ENCODE measurements at places on chromosomes 12 and 14. TPM values are rescaled to one million over a fixed set of nuclear protein-coding genes. Genes with fewer than 3 reads are reported as not detected.

Gene LGR5
- total RNA-seq: 19.3 TPM

Gene P2RX2
- 4.1 TPM for total RNA-seq

Gene DEPDC4
- total RNA-seq: not detected

Gene SYT1
- total RNA-seq: 2.0 TPM

Gene RIPK3
- 45.2 TPM for total RNA-seq

Gene HECTD1
- 191 TPM for total RNA-seq

Gene AMN
- 89.1 TPM for total RNA-seq

Gene C12orf56
- total RNA-seq: not detected

Gene GDF3
- total RNA-seq: not detected

Gene NDUFB1
- 205 TPM for total RNA-seq

Gene BEGAIN
- not detected for total RNA-seq

GRCh38 chr14:65237941-65238340 is 135.6 kb upstream of the MAX start:
- H3K4me3 ChIP-seq: no peak overlapping the region
- no peaks in the 10 kb centered on the region for H3K27me3 ChIP-seq
- DNase-seq: no peak
- H3K36me3 ChIP-seq: no peaks in the 10 kb centered on the region
- H3K4me1 ChIP-seq: no peaks in the 10 kb centered on the region

DNA sequence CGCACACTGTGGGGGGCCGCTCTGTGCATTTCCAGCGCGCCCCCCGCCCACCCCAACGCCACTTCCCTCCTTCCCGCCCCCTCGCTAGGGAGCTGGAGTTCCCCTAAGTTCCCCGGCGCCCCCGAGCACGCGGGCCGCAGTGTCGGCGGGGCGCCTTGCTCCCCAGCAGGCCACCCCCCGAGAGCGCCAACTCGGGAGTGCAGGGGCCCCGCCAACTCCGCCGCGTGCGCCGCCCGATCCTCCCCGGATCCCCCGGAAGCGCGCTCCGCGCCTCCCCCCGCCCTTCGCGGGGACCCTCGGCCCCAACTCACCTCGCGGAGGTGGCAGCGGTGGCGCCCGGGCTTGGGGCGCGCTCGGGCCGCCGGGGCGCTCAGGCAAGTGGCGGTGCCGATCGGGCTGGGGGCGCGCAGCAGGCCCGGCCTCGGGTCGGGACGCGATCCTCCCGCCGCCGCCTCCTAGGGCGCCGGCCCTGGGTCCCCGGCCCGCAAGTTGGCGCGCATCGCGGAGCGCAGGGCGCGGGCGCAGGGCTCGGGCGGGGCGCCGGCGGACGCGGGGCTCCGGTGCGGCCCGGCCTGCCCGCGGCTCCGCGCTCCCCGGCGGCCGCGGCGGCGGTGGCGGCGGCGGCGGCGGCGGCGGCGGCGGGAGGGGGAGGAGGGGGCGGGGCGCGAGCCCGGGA is at the start of gene NCOR2:
NCOR2 (minus strand) TSS at position 616 of the 676 bp plus-strand sequence. CDS start 72,361 bp downstream, outside the sequence.
- DNase-seq: no peak
- no peaks in the 10 kb centered on the region for H3K36me3 ChIP-seq
- H3K27me3 ChIP-seq: no peaks in the 10 kb centered on the region
- peak within 1 kb of the TSS; percentile 91 for H3K4me3 ChIP-seq

DNA sequence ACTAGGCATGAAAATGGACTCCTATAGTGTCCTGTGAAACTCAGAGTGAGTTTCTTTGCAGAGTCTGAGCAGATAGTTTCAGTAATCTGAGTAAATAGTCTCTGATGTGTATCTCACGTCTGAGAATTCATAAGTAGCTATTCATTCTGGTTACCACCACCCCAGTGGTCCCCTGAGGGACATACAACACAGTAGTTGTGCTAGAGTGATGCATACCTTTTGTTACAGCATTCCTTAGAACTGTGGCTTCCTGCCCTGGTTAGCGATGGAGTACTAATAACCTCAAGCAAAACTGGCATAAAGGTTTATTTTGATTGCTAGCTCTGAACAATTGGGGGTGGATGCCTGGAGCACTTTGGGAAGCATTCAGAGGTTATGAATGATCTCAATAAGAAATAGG is 114.7 kb downstream of the DAAM1 start:
- no peaks in the 10 kb centered on the region for H3K27me3 ChIP-seq
- H3K4me3 ChIP-seq: no peak overlapping the region
- H3K36me3 ChIP-seq: no peaks in the 10 kb centered on the region
- no peak overlapping the region for H3K27ac ChIP-seq
- DNase-seq: no peak
- H3K4me1 ChIP-seq: peaks cover 10% of the 10 kb centered on the region

DNA sequence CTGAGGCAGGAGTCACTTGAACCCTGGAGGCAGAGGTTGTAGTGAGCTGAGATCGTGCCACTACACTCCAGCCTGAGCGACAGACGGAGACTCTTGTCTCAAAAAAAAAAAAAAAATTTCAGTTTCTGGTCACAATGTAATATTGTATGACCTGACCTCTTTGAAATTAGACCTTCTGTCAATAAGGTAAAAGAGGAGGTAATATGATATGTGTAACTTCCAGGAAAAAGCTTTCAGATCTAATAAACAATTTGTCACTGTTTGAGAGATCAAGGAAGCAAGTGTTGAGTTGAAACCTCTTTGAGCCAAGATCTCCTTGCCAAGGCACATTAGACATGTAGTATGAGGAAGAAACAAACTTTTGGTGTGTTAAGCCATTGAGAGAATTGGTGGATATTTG is 101.7 kb upstream of the ATF7IP start:
- H3K27me3 ChIP-seq: no peaks in the 10 kb centered on the region
- H3K4me1 ChIP-seq: no peaks in the 10 kb centered on the region
- H3K36me3 ChIP-seq: no peaks in the 10 kb centered on the region

DNA sequence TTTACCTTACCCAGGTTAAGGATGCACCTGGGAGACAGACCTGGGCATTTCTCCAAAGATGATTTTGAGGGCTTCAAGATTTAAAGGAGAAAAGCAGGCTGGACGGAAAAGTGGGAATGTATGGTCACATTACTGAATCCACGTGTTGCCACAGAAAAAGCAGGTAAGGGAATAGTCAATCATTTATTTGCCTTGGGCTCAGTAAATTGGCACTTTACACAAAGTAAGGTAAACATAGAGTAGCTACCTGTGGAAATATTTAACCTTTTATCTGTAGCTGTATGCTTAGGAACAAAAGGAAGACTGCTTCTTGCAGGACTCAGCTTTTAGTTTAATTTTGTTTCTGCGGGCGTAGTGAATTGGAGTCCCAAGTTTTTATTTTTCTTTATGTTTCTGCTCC is 153.3 kb downstream of the SLCO1B3 start:
- H3K27me3 ChIP-seq: no peaks in the 10 kb centered on the region
- no peak overlapping the region for H3K27ac ChIP-seq
- no peaks in the 10 kb centered on the region for H3K4me1 ChIP-seq
- H3K4me3 ChIP-seq: no peak overlapping the region
- DNase-seq: no peak

GRCh38 chr14:92675421-92675820 is 73.0 kb downstream of the LGMN start:
- peaks cover 13% of the 10 kb centered on the region for H3K4me1 ChIP-seq
- no peaks in the 10 kb centered on the region for H3K36me3 ChIP-seq
- no peak overlapping the region for H3K4me3 ChIP-seq

GRCh38 chr14:78790271-78790670 is 620.1 kb downstream of the NRXN3 start:
- no peaks in the 10 kb centered on the region for H3K4me1 ChIP-seq
- no peak overlapping the region for H3K27ac ChIP-seq
- no peak for DNase-seq
- H3K4me3 ChIP-seq: no peak overlapping the region
- no peaks in the 10 kb centered on the region for H3K27me3 ChIP-seq
- H3K36me3 ChIP-seq: no peaks in the 10 kb centered on the region

- H3K36me3 ChIP-seq: no peaks in the 10 kb centered on the region
- H3K4me3 ChIP-seq: no peak overlapping the region
- H3K4me1 ChIP-seq: no peaks in the 10 kb centered on the region
- no peaks in the 10 kb centered on the region for H3K27me3 ChIP-seq
Observed at GRCh38 chr14:91899213-91899612, 31.9 kb upstream of the TC2N start.

DNA sequence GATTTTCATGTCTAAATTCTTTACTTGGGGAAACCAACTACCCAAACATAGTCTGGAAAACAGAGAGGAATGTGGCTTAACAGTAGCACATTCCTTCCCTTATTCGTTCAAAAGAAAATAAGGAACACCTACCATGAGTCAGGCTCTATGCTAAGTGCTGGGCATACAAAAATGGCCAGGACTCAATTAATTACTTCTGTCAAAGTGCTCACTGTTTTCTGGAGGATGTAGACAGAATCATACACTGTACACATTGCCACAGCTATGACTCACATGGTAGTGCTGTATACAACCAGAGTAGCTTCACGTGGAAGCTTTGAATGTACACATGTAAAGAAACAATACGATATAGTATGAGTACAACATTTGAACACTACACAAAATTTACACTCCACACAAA is 50.1 kb downstream of the SLC25A21 start:
- no peaks in the 10 kb centered on the region for H3K27me3 ChIP-seq
- no peaks in the 10 kb centered on the region for H3K36me3 ChIP-seq
- H3K4me1 ChIP-seq: no peaks in the 10 kb centered on the region
- H3K27ac ChIP-seq: no peak overlapping the region
- H3K4me3 ChIP-seq: no peak overlapping the region
- DNase-seq: no peak

- H3K27me3 ChIP-seq: no peaks in the 10 kb centered on the region
- no peaks in the 10 kb centered on the region for H3K4me1 ChIP-seq
- H3K4me3 ChIP-seq: no peak overlapping the region
Observed at GRCh38 chr12:40831916-40832315, 139.7 kb downstream of the CNTN1 start.

DNA sequence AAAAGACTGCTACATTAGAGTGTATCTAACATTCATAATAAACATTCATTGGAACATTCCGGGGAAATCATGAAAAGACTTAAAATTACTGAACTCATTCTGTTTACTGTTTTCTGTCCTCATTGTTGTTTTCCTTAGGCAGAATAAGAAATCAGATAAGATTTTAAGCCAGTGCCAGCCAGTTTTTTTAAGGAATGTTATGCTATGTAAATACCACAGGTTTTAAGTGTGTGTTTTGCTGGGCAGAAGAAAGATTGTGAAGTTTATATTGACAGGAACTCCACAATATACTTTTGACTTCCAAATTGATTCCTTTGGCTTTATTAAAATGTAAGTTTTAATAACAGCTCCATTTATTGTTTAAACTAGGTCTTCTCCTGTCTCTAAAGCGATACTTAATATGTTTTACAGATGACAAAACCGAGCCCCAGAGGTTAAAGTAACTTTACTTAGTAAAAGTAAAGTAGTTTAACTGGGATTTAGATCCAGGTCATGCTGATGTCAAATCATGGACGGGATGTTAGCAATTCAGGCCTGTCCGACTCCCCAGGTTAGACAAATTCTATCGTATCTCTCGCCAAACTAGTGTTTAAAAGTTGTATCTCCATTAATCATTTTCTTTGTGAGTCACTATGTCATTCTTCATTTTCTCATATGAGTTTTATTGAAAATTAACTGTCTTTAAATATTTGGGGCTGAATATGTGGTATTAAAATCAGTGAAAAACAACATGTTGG is 1.7 kb downstream of the LARP4 start:
- no peaks in the 10 kb centered on the region for H3K27me3 ChIP-seq
- DNase-seq: no peak
- H3K36me3 ChIP-seq: no peaks in the 10 kb centered on the region

DNA sequence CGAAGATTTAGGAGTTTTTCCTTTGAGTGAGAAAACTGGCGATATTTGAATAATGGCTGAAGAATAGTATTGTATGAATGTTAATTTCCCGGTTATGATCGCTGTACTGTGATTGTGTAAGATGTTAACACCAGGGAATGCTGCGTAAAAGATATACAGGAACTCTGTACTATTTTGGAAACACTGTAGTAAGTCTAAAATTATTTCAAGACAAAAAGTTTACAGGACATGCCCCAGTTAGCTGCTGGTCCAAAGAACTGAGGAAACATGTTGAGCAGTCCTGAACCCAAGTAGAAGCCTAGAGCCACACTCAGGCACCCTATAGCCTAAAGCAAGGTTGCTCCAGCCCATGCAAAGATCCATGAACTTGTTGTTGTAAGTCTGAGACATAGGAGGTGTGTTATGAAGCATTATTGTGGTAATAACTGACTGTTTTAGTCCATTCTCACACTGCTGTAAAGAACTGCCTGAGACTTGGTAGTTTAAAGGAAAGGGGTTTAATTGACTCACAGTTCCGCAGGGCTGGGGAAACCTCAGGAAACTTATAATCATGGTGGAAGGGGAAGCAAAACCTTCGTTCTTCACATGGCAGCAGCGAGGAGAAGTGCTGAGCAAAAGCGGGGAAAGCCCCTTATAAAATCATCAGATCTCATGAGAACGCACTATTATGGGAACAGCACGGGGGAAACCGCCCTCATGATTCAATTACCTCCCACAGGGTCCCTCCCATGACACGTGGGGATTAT is 99.8 kb upstream of the RESF1 start:
- no peaks in the 10 kb centered on the region for H3K36me3 ChIP-seq
- no peak overlapping the region for H3K4me3 ChIP-seq
- H3K27ac ChIP-seq: peak overlapping the region; percentile 3
- no peaks in the 10 kb centered on the region for H3K4me1 ChIP-seq
- H3K27me3 ChIP-seq: no peaks in the 10 kb centered on the region

DNA sequence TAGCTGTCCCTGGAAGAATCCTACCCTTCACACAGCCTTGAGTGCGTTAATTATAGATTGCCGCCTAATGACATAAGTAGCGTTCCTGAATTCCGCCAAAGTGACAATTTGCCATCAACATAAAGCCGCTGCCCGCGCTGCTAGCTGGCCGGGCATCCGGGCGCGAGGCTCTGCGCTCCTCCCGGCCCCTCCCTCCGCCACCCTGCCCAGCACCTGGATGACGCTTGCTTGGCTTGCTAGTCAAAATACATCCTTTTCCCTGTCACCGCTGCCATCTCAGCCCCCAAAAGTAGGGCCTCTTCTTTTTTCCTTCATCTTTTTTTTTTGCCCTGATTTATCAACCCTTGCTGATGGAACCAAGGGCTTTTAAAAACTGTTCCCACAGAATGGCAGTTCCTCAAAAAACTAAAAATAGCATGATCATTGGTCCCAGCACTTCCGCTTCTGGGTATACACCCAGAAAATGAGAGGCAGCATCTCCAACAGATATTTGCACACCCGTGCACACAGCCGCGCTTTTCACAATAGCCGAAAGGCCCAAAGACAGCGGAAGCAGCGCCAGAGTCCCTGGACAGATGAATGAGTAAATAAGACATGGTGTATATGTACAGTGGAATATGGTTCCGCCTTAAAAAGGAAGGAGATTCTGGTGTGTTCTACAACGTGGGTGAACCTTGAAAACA is 235.2 kb downstream of the BCL11B start:
- H3K27ac ChIP-seq: peak overlapping the region; percentile 61
- H3K27me3 ChIP-seq: no peaks in the 10 kb centered on the region
- DNase-seq: no peak
- no peaks in the 10 kb centered on the region for H3K36me3 ChIP-seq

GRCh38 chr12:2058837-2059236 is 6.0 kb downstream of the CACNA1C start:
- H3K36me3 ChIP-seq: no peaks in the 10 kb centered on the region
- no peaks in the 10 kb centered on the region for H3K27me3 ChIP-seq
- no peaks in the 10 kb centered on the region for H3K4me1 ChIP-seq
- DNase-seq: no peak
- H3K27ac ChIP-seq: no peak overlapping the region

DNA sequence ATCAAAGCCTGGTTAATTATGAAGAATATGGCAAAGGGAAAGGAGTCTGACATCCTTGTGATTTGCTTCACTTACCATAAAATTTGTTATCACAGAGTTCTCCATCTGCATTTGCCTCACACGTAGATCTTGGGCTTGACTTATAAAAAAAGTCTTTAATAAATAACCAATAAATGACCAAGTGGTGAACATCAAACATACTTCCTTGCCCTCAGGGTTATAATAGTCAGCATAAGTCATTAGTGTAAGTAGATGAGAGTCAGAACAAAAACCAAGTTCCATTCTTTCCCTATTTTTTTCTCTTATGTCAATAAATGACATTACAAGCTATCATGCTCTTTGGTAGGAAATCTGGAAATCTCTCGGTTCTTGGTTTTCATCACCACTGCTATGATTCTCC is 635.4 kb upstream of the ATXN7L3B start:
- H3K4me1 ChIP-seq: no peaks in the 10 kb centered on the region
- no peak overlapping the region for H3K27ac ChIP-seq
